ENCODE measurements at places on chromosomes 12 and 14.

GRCh38 chr12:82473111-82473754, 114.9 kb downstream of the METTL25 start:
- no peak for DNase-seq

DNA sequence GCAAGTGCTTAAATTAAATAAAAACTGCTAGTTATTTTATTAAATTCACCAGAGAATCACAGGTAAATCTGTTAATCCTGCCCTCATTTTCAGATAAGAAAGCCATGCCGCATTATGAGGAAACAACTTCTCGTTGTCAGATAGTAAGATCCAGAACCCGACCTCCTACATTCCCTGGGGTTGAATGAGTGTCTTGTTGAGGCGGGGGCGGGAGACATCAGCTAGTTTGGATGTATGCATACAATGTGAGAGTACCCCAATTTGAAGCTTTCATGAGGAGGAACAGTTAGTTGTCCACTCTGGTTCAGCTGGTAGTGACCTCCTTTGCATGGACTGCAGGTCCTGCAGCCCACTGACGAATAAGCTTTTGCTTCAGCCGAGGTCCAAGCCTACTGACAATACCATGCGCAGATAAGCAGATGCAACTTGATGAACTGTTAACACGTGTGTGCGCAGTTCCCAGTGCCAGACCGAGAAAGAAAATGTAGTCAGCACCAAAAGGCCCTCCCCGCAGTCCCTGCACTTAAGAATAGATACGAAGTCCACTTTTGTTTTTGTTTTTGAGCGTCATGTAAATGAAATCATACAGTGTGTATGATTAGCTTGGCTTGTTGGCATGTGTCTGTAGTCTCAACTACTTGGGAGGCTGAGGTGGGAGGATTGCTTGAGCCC, 34.9 kb downstream of the EVL start:
- no peak for DNase-seq

DNA sequence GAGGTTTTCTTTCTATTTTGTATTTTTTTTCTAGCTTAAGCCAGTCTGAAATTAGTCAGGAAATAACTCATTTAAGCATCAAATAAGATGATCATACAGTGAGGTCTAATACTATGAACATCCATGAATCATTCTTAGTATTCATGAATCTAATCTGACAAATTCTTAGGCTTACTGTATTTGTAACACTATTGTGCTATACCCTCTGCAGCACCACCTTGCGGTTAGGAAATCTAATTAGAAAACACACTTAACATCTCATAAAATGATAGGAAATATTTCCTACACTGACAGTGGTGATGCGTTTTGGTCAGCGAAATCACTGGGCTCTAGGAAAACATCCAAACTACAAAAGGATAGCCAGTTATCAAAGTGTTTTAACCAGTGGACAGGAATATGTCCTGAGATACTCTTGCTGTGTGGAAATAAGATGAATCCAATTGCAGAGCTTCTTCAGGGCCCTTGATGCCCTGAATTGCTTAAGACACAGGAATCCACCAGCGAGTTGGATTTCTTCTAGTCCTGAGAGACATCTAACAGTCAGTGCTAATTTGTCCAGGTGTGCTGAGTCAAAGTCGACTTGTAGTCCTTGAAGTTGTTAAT, 109.3 kb upstream of the MYF6 start:
- DNase-seq, result no peak

- no peak for DNase-seq
Observed at GRCh38 chr12:68224613-68225285, 861 bp downstream of the IL26 start.

DNA sequence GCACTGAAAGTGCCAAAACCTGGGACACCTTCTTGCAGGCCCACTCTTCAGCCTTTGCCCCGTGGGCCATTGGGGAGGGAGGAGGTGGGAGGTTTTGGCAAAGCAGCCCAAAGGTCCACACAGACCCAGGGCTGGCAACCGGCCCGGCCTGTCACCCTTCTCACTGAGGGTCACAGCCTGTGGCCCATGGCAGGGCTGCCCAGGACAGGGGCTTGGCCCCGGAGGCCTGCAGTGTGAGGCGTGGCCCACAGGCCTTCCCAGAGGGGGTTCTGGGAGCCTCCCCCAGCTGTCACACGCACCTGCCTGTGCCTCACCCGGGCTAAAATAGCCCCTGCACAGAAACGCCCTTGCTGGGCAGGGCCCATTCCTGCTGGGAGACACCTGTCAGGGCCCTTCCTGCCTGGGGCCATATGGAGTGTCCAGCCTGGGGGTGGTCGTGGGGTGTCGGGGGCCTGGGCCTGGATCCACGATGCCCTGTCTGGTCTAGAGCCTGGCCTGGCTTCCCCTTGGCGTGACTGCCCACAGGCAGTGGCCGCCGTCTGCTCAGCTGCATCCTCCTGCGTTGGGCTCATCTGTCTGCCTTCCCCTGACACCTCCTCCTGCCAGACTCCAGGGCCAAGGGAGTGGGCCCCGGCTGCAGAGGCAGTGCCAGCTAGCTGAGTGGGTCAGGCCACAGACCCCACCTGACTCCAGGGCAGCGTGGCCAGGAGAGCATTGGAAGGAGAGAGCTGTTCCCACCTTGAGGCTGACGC, 19.2 kb downstream of the PACS2 start:
- no peak for DNase-seq

DNA sequence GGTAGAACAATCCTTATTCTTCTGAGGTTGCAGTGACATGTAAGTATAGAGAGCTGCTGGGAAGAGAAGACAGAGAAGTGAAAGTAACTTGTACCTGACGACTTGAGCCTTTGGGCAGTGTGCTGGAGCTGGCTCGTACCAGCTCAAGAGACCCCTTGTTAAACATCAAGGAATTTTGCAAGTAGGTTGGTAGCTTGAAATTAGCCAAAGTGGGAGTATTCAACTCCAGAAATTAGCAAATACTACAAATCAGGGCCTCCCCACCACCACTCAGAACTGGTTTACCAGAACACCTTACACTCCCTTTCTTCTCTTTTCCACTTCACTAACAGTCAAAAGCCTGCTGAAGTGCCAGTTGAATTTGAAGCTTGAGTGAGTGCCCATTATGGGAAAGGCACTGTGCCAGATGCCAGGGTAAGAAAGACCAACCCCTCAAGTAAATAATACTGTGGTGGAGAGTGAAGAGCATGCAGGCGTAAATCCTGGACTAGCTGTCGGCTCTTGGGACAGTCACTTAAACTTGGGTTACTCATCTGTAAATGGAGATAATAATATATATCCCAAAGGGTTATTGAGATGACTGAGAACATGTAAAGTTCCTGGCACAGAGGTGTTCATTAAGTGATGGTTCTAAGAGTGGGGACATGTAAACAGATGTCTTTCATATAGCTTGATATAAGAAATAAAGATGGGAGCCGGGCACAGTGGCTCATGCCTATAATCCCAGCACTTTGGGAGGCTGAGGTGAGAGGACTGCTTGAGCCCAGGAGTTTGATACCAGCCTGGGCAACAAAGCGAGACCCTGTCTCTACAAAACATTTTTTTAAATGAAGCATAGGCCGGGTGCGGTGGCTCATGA, 27.0 kb upstream of the EID3 start:
- DNase-seq, result no peak

- DNase-seq, result no peak
Observed at GRCh38 chr12:12214635-12215131, 52.2 kb downstream of the LRP6 start.

- DNase-seq, result no peak
Observed at GRCh38 chr12:67280572-67280971, 11.4 kb downstream of the CAND1 start.

- DNase-seq, result no peak
Observed at GRCh38 chr14:39807271-39807670, 375.0 kb upstream of the FBXO33 start.

DNA sequence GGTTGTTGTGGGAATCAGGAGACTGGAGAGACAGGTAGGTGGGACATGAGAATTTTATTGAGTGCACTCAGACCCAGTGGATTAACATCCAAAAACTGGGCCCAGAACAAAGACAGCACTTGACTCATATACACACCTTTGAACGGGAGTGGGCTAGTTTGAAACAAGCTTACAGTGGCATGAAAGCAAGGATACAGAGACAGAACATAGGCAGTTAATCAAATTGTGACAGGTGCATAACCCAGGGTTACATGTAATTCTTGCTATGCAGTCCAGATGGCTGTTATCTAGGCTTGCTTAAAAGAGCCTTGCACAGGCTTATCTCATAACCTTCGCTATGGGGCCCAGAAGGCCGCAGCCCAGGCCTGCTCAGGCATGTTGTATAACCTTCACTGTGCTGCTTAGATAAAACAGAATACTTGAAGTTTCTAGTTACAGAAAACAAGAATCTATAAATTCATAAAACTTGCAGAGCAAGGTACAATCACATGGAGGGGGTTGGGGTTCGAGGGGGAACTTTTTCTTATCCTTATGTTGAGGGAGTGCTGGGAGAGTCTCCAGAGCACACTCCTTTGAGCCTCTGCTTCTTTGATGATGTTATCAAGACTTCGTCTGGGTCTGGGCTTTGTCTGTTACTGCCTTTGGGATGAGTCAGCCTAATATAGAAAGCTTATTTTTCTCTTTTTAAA, 81.7 kb downstream of the TNFAIP2 start:
- no peak for DNase-seq
